ENCODE measurements at places on chromosomes 11 and 22. TPM values are rescaled to one million over a fixed set of nuclear protein-coding genes. Genes with fewer than 3 reads are reported as not detected.

SNAP29 gene
- total RNA-seq: 8.9 TPM

CLCF1 gene
- total RNA-seq: 3.1 TPM

NXPE1 gene
- total RNA-seq: not detected

KRTAP5-8 gene
- not detected for total RNA-seq

FAM111B gene
- 8.7 TPM for total RNA-seq

CCDC81 gene
- total RNA-seq: 1.0 TPM

SYNGR1 gene
- 16.2 TPM for total RNA-seq

SLC25A18 gene
- total RNA-seq: not detected

MB gene
- not detected for total RNA-seq

ATP6V1E1 gene
- 154 TPM for total RNA-seq

NFAM1 gene
- under 0.01 TPM for total RNA-seq

ENTHD1 gene
- not detected for total RNA-seq

ROM1 gene
- total RNA-seq: 3.9 TPM

DDTL gene
- 2.0 TPM for total RNA-seq

All from smooth muscle cell of trachea (primary cell).